ENCODE measurements at places on chromosomes 16 and 17. TPM values are rescaled to one million over a fixed set of nuclear protein-coding genes. Genes with fewer than 3 reads are reported as not detected.

DNA sequence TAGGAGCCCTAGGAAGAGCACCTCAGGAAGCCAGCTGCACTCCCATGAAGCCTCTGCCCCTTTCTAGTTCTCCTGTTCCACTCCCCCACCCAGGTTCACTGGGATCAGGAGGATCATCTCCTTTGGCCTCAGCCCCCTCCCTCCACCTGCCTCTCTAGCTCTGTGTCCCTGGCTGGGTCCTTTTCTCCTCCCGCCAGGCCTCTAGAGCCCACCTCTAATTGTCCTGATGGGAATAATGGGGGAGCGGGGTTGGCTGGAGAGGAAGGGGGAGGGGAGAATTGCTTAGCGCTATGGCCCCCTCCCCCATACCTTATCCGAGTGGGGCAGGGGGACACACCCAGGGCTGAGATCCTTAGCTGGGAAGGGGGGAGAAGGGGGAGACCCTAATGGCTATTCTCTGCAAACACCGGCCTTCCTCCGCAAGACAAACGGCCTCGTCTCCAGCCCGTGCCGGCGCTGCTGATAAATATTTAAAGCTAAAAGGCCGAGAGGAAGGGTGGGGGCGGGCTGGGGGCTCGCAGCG, 997 bp downstream of the HOXB7 start:
- no peak for DNase-seq

DNA sequence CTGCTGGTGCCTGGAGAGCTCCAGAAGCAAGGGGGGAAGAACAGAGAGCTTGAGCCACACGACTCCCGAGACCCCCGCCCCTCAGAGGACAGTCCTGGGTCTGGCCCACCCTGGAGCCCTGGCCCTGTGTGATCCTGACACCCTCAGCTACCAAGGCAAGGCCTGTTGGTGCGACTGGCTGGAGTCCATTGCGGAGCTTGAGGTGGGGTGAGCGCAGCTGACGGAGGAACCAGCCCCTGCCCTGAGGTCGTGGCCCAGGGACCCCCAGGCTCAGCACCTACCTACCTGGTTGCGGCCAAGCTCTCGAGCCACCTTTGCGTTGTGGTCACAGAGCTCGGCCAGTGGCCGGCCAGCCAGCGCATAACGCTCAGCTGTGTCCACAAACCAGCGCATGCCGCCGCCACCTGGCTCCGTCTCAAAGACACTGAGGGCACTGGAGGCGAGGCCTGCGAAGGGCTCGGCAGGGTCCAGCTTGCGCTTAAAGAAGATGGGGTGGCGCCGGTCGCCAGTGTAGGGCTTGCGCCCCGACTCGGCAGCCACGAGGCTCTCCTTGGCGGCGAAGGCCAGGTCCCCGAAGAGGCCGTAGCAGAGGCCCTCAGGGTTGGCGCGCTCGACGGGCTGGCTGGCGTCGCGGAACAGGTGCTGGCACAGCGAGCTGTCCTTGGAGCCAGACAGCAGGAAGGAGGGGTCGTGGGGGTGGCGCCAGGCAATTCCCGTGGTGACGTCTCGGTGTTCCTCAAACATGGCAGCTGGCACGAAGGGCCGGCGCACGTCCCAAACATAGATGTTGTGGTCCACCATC, 2.5 kb upstream of the JMJD8 start:
- DNase-seq = no peak

GRCh38 chr17:13755851-13756250, 154.1 kb upstream of the HS3ST3A1 start:
- no peak for DNase-seq

DNA sequence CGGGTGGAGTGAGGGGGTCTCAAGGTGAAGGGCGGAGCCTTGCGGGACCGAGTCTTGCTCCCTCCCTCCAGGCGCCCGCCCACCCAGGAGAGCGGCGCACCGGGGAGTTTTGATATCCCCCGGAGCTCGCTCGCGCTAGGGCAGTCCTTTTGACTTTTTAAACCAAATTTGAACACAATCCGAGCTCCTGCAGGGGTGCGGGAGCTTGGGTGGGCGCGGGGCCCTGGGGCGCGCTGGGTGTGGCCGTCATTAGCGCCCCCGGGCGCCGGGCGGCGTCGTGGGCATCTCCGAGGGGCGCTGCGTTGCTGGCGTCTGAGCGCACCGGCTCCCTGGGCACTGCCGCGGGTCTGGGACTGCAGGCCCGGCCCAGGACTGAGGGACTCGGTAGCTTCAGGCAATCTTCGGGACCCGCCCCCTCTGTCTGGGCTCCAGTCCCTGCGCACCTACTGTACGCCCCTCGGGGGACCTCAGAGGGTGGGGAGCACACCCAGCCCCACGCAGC, 10.9 kb downstream of the MAF start:
- DNase-seq = no peak

- DNase-seq = peak; percentile 68
Measured at GRCh38 chr17:39175695-39176093, 9.7 kb upstream of the ARL5C start.

GRCh38 chr16:2985893-2986355, 5.7 kb upstream of the PKMYT1 start:
- DNase-seq = no peak

- peak; percentile 74 for DNase-seq
Measured at GRCh38 chr17:69672924-69673323, 258.4 kb downstream of the MAP2K6 start.

- no peak for DNase-seq
Measured at GRCh38 chr16:22788193-22788530, 25.8 kb upstream of the HS3ST2 start.

GRCh38 chr17:51270636-51271035, 10.3 kb downstream of the UTP18 start:
- no peak for DNase-seq

DNA sequence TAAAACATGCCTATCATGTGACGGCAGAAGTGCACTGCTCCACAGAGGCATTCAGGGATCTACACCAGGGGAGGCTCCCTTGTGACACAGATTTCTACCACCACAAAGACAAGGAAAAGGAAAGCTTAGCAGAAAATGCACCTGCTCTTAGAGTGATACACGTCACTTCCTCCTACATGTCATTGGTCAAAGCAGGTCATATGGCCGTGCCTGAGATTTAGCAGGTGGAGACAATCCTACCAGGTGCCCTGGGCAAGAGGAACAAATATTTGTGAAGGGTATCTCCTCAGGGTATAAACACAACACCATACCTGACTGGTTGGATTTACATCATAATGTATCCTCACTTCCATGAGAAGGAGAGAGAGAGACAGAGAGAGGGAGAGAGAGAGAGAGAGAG, 362.1 kb downstream of the HS3ST4 start:
- no peak for DNase-seq

DNA sequence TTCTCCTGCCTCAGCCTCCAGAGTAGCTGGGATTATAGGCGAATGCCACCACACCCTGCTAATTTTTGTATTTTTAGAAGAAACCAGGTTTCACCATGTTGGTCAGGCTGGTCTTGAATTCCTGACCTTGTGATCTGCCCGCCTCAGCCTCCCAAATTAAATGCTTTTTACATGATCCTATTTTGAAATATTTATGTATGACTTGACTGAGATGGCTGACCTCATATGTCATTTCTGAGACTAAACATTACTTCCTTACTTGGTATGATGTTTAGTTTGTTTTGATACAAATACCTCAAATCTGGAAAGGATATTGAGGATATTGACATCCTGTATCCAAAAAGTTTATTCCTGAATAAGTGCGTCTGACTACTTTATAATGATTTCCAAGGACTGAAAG, 11.9 kb downstream of the CALCOCO2 start:
- peak; percentile 34 for DNase-seq

- DNase-seq = no peak
Measured at GRCh38 chr16:85246973-85247372, 134.7 kb upstream of the CIBAR2 start.

GRCh38 chr17:80347536-80347935, 67.4 kb upstream of the ENDOV start:
- no peak for DNase-seq

- DNase-seq = no peak
Measured at GRCh38 chr16:4328782-4329775, 13.2 kb downstream of the GLIS2 start.

GRCh38 chr16:73775841-73776388, 520.7 kb upstream of the PSMD7 start:
- no peak for DNase-seq

- DNase-seq = peak; percentile 92
Measured at GRCh38 chr17:82216301-82217119, 3.9 kb upstream of the CCDC57 start.

Gene TBC1D3K
- not detected for total RNA-seq

Gene CHD9
- total RNA-seq = 39.8 TPM

Gene CCL5
- total RNA-seq = 1.1 TPM

Gene SKA2
- total RNA-seq = 109 TPM

Gene SECTM1
- total RNA-seq = 139 TPM

Gene SPOP
- 32.0 TPM for total RNA-seq

Gene IRX6
- not detected for total RNA-seq

Gene NTN3
- not detected for total RNA-seq

Gene C16orf54
- total RNA-seq = not detected

Gene RARA
- total RNA-seq = 29.6 TPM
